ENCODE measurements at places on chromosomes 3 and 15. TPM values are rescaled to one million over a fixed set of nuclear protein-coding genes. Genes with fewer than 3 reads are reported as not detected.

GUCA1C gene
- total RNA-seq: not detected

DNA sequence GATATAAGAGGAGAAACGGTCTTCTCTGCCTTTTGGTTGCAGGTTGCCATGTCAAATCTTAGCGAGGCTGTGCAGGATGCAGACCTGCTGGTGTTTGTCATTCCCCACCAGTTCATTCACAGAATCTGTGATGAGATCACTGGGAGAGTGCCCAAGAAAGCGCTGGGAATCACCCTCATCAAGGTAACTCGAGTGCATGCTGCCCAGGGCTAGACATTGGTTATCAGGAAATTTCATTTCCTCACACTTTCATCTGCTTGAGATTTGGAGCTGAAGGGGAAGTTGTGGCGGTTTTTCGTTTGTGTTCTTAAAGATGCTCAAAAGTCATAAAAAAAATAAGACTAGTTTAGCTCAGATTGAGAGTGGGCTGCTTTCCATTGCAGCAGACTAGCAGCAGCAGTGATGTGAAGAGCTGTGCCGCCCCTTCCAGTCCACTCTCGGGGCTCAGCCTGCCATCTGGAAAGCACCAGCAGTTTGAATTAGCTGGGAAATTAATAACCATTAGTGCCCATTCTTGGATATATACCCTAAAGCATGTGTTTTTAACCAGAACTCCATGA lies 32.2 kb downstream of the GPD1L start:
- no peak for DNase-seq

GRCh38 chr3:191330530-191331048 lies 263 bp upstream of the UTS2B start:
- peak; percentile 72 for DNase-seq

DNA sequence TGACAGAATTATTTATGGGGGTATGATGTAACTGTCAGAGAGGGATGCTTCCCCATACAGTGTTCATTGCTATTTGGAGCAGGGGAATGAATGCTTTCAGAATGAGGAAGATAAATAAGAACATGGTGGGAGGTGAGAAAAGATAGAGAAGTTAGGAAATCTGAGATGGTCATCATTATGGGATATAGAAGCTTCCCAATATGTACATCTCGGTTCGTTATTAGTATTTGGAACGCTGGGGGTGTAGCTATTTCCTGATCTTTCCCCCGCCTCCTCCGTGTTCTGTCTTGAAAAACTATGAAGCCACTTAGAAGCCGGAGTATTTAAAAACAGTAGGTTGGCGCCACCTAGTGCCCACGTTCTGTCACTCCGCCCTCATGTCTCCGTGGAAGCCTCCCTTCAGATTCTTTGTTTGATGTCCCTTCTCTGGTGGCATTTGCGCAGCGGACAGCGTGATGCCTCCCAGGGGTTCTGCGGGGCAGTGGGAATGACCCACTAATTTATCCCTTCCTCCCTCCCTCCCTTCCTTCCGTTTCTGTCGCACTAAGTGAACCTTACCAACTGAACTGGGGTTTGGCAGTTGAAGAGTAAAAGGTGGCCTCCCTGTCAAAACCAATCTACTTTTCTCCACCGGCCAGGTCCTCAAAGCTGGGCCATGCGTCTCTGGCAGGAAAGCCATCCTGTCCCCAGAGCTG lies 184.5 kb downstream of the FEZF2 start:
- peak; percentile 78 for DNase-seq

DNA sequence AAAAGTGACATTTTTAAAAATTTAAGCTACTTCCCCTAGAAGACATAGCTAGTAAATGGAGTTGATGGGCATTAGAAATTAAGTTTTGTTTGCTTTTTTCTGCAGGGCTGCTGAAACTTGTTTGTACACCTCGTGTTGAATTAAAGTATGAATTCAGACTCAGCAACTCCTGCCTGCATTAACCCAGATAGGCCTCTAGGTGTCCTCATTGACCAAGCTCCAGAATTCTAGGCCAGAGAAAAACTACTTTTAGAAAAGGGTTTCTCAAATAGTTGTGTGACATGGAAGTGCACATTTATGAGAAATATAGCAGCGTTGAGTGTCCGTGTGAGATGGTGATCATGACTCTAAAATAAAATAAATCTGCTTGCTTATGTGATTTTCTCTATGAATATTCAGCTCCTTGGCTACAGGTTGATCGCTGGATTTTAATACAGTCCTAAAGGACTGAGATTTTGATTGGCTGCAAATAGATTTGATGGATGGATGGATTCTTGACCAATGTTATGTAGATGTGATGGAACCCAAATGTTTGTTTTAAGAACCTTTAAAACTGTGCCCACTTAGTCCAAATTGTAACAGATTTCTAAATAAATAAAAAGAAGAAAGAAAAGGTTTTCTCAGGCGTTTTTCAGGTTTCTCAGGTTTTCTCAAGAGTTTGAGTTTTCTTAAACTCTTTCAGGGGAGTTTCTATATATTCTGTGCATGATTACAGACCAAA lies 39.4 kb upstream of the LMOD3 start:
- DNase-seq: peak; percentile 77

- DNase-seq: no peak
These were observed 170.8 kb upstream of the MITF start for GRCh38 chr3:69568458-69568857.

- DNase-seq: no peak
These were observed 4.6 kb downstream of the FBXL22 start for GRCh38 chr15:63601704-63602185.

Data from SK-MEL-5 (cell line).